Smooth muscle cell of the pulmonary artery (primary cell): ENCODE measurements at places on chromosomes 1 and 21. TPM values are rescaled to one million over a fixed set of nuclear protein-coding genes. Genes with fewer than 3 reads are reported as not detected.

ADPRS gene
- total RNA-seq, result 27.4 and 35.4 TPM in 2 replicates

ADSS2 gene
- 43.5 and 46.4 TPM in 2 replicates for total RNA-seq

FNBP1L gene
- 8.7 and 14.0 TPM in 2 replicates for total RNA-seq

OR2T11 gene
- total RNA-seq, result not detected in 2 replicates

KIF2C gene
- 3.2 and 9.3 TPM in 2 replicates for total RNA-seq

TMEM167B gene
- 43.0 and 55.6 TPM in 2 replicates for total RNA-seq
